ENCODE measurements at places on chromosomes 6 and 20. TPM values are rescaled to one million over a fixed set of nuclear protein-coding genes. Genes with fewer than 3 reads are reported as not detected.

The CDC5L gene
- total RNA-seq: 26.1 TPM

The SNX3 gene
- total RNA-seq: 359 TPM

The SLC13A3 gene
- 4.1 TPM for total RNA-seq

The C20orf141 gene
- not detected for total RNA-seq

The TREML1 gene
- not detected for total RNA-seq

The EHMT2 gene
- total RNA-seq: 46.1 TPM

All from RPMI7951 (cell line).